ENCODE measurements at places on chromosomes 7 and 10. TPM values are rescaled to one million over a fixed set of nuclear protein-coding genes. Genes with fewer than 3 reads are reported as not detected.

The MPP7 gene
- total RNA-seq, result 8.4 TPM

The NAPEPLD gene
- 11.0 TPM for total RNA-seq

The CPVL gene
- 26.2 TPM for total RNA-seq

The WASHC2C gene
- total RNA-seq, result 38.4 TPM

The HOXA6 gene
- total RNA-seq, result not detected

The CRHR2 gene
- not detected for total RNA-seq

The VPS37D gene
- 4.3 TPM for total RNA-seq

The IKZF1 gene
- total RNA-seq, result 0.16 TPM

The C10orf88 gene
- total RNA-seq, result 10.5 TPM

The TES gene
- total RNA-seq, result 122 TPM

The MALRD1 gene
- total RNA-seq, result 65.4 TPM

The TAS2R41 gene
- not detected for total RNA-seq

The GPR85 gene
- total RNA-seq, result 3.8 TPM

The SLC35G1 gene
- total RNA-seq, result 19.3 TPM

The RNF148 gene
- total RNA-seq, result 2.2 TPM

The PAPOLB gene
- not detected for total RNA-seq

The KCNH2 gene
- total RNA-seq, result 8.4 TPM

The ATRNL1 gene
- total RNA-seq, result 18.7 TPM

The SFRP4 gene
- total RNA-seq, result 1.1 TPM

The TMEM243 gene
- 38.1 TPM for total RNA-seq

The CRTAC1 gene
- 0.84 TPM for total RNA-seq

The TET1 gene
- total RNA-seq, result 13.6 TPM

The CAMK2B gene
- total RNA-seq, result not detected

The TMEM225B gene
- total RNA-seq, result 0.24 TPM

The PHYHIPL gene
- 39.3 TPM for total RNA-seq

The EN2 gene
- total RNA-seq, result not detected

The NAT16 gene
- total RNA-seq, result not detected

The ACSL5 gene
- 40.2 TPM for total RNA-seq

The SORBS1 gene
- total RNA-seq, result 33.1 TPM

The SLC25A13 gene
- total RNA-seq, result 55.1 TPM

The ZNF239 gene
- 4.3 TPM for total RNA-seq

The TMEM229A gene
- 0.17 TPM for total RNA-seq

The PAXIP1 gene
- total RNA-seq, result 13.7 TPM

The LIPM gene
- not detected for total RNA-seq

The ACTR3C gene
- 17.7 TPM for total RNA-seq

The CPED1 gene
- 30.5 TPM for total RNA-seq

The SAP25 gene
- not detected for total RNA-seq

The OR2A42 gene
- not detected for total RNA-seq

The TEX47 gene
- not detected for total RNA-seq

The ERVW-1 gene
- not detected for total RNA-seq

The CLCN1 gene
- not detected for total RNA-seq

The KLF14 gene
- total RNA-seq, result not detected

The FAM25C gene
- total RNA-seq, result not detected

The BMPER gene
- 6.3 TPM for total RNA-seq

The BLNK gene
- 6.9 TPM for total RNA-seq

The PRSS37 gene
- not detected for total RNA-seq

The MALSU1 gene
- 43.7 TPM for total RNA-seq

The ARHGEF35 gene
- 17.1 TPM for total RNA-seq

The TMEM184A gene
- total RNA-seq, result 23.4 TPM

The ADRA2A gene
- total RNA-seq, result 1.9 TPM

The GRM8 gene
- 4.5 TPM for total RNA-seq

The TSPAN15 gene
- 29.0 TPM for total RNA-seq

The CYTH3 gene
- 20.8 TPM for total RNA-seq

The AKR1C8 gene
- total RNA-seq, result not detected

Measured in hepatocyte (in vitro differentiated cells).